T-cell (primary cell): ENCODE measurements at places on chromosomes 4 and X.

- no peak for DNase-seq
Observed at GRCh38 chr4:165877286-165877685, 4.2 kb downstream of the TLL1 start.

- no peaks in the 10 kb centered on the region for H3K36me3 ChIP-seq
- peak overlapping the region; percentile 55 for H3K4me3 ChIP-seq
- H3K27me3 ChIP-seq = no peaks in the 10 kb centered on the region
- no peak for DNase-seq
- peak overlapping the region; percentile 45 for H3K27ac ChIP-seq
Observed at GRCh38 chr4:7068883-7069282, 1.0 kb upstream of the GRPEL1 start.

- no peaks in the 10 kb centered on the region for H3K36me3 ChIP-seq
- H3K4me3 ChIP-seq = no peak overlapping the region
- DNase-seq = no peak
- H3K27ac ChIP-seq = no peak overlapping the region
- H3K4me1 ChIP-seq = no peaks in the 10 kb centered on the region
- no peaks in the 10 kb centered on the region for H3K27me3 ChIP-seq
Observed at GRCh38 chr4:133263104-133263503, 114.0 kb downstream of the PCDH10 start.

- no peak for DNase-seq
- no peaks in the 10 kb centered on the region for H3K36me3 ChIP-seq
- no peak overlapping the region for H3K27ac ChIP-seq
- peaks cover 19% of the 10 kb centered on the region for H3K4me1 ChIP-seq
Observed at GRCh38 chr4:139666735-139667281, 1.2 kb downstream of the MGST2 start.

GRCh38 chrX:41033299-41033698 lies 51.9 kb upstream of the USP9X start:
- no peak overlapping the region for H3K27ac ChIP-seq
- H3K27me3 ChIP-seq = no peaks in the 10 kb centered on the region
- H3K4me1 ChIP-seq = no peaks in the 10 kb centered on the region
- DNase-seq = no peak
- H3K36me3 ChIP-seq = no peaks in the 10 kb centered on the region

GRCh38 chrX:38937400-38937799 lies 136.1 kb downstream of the MID1IP1 start:
- DNase-seq = no peak
- no peak overlapping the region for H3K27ac ChIP-seq
- H3K4me3 ChIP-seq = no peak overlapping the region
- H3K4me1 ChIP-seq = no peaks in the 10 kb centered on the region
- no peaks in the 10 kb centered on the region for H3K36me3 ChIP-seq

GRCh38 chr4:158805635-158806471 lies 37.0 kb downstream of the FNIP2 start:
- H3K4me1 ChIP-seq = peaks cover 16% of the 10 kb centered on the region
- DNase-seq = no peak
- no peak overlapping the region for H3K4me3 ChIP-seq
- no peaks in the 10 kb centered on the region for H3K27me3 ChIP-seq
- H3K27ac ChIP-seq = no peak overlapping the region

DNA sequence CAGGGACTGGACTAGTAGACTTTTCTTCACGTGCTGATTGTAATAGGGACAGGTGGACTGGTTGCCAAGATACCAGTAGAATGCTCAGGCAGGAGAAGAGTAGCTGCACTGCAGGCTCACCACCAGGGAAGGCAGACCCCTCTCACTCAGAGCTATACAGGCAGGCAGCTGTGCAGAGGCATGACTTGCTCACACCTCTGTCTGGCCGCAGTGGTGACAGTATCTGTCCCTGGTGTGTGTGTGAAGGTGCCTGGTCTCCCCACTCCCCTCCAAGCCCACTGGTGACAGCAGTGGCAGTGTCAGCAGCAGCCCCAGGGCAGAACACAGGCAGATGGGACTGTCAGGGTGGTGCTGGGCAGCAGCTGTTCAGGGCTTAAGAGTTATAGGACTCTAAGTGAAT lies 140.7 kb downstream of the RPS6KA6 start:
- DNase-seq = no peak
- no peaks in the 10 kb centered on the region for H3K36me3 ChIP-seq
- H3K27ac ChIP-seq = no peak overlapping the region
- no peaks in the 10 kb centered on the region for H3K27me3 ChIP-seq

- no peak overlapping the region for H3K4me3 ChIP-seq
- DNase-seq = no peak
- H3K36me3 ChIP-seq = no peaks in the 10 kb centered on the region
- no peaks in the 10 kb centered on the region for H3K4me1 ChIP-seq
- H3K27ac ChIP-seq = no peak overlapping the region
- H3K27me3 ChIP-seq = no peaks in the 10 kb centered on the region
Observed at GRCh38 chr4:159224408-159224807, 121.5 kb downstream of the RAPGEF2 start.

GRCh38 chr4:15612136-15612535 lies 43.0 kb downstream of the FBXL5 start:
- no peaks in the 10 kb centered on the region for H3K27me3 ChIP-seq
- H3K4me1 ChIP-seq = no peaks in the 10 kb centered on the region
- peaks cover 17% of the 10 kb centered on the region for H3K36me3 ChIP-seq
- DNase-seq = no peak
- no peak overlapping the region for H3K27ac ChIP-seq

DNA sequence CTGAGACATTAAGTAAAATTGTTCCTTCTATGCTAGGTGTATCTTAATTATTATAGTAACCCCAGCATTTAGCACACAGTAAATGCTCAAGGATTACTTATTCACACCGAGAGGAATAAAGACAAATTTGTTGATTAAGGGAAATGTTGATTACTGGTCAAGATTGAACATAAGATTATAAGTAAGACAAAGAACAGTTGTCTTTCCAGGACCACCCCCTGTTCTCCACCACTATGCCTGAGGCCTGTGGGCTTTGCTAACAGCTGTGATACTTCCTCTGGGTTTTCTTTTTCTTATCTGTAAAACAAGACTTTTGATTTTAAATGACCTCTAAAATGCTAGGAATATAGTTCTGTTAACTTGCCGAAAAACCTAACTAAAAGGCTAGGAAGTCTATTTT lies 128.0 kb downstream of the DCLK2 start:
- no peak overlapping the region for H3K27ac ChIP-seq
- no peak overlapping the region for H3K4me3 ChIP-seq
- no peaks in the 10 kb centered on the region for H3K4me1 ChIP-seq
- H3K27me3 ChIP-seq = no peaks in the 10 kb centered on the region
- no peaks in the 10 kb centered on the region for H3K36me3 ChIP-seq

DNA sequence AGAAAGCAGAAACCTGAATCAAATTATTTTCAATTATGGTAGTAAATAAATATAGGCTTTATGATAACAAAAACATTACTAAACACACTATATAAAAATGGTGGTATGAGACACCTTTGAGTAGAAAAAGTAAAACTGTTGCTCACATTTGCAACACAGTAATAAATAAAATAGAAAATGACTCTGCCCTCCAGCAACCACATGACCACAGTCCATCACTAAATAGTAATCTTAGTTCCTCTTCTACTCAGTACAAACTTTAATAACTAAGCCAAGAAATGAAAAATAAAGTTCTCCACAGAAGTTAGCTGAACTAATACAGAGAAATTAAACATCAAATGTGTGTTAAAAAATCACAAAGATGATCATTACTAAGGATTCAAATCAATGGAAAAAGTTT lies 108.5 kb downstream of the ADGRA3 start:
- no peaks in the 10 kb centered on the region for H3K36me3 ChIP-seq
- H3K4me1 ChIP-seq = no peaks in the 10 kb centered on the region
- H3K27ac ChIP-seq = no peak overlapping the region
- DNase-seq = no peak
- H3K27me3 ChIP-seq = no peaks in the 10 kb centered on the region

DNA sequence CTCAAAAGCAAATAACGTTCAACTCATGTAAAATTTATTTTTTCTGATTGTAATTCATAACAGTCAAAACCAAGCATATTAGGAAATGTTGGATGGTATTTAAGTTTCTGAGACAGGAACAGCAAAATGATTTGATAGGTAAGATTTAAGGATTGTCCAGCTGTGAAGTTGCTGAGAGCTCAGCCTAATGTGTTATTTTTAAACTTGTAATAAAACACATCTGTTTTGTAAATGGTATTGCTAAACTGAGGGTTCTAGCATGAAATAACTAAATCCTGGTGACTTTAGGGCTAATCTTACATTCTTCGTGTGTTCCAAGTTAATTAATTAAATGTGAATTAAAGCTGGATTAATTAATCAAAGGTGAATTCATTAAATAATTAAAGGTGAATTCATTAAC lies 13.3 kb downstream of the TLR10 start:
- no peaks in the 10 kb centered on the region for H3K36me3 ChIP-seq
- H3K4me1 ChIP-seq = no peaks in the 10 kb centered on the region
- H3K4me3 ChIP-seq = no peak overlapping the region

GRCh38 chr4:32768664-32769389 lies 2048.7 kb downstream of the PCDH7 start:
- no peaks in the 10 kb centered on the region for H3K36me3 ChIP-seq
- H3K27ac ChIP-seq = no peak overlapping the region
- no peak for DNase-seq
- H3K4me1 ChIP-seq = no peaks in the 10 kb centered on the region

DNA sequence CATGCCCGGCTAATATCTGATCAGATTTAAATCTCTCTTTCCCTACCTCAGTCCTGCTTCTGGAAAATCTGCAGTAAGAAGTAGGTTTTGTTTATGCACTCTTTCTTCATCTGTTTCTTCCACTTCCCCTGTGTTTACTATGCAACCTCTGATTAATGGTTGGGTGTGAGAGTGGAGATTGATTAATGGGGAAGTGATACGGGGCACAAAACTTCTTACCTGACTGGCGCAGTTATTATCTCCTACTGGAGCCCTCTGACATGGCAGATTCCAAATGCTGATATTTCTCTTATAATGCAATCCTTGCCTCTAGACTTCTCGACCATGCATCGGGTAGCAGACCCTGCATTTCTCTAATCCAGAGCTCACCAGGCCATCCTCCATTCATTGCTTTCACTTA lies 60.2 kb upstream of the HPGD start:
- DNase-seq = no peak
- no peaks in the 10 kb centered on the region for H3K4me1 ChIP-seq
- H3K27me3 ChIP-seq = no peaks in the 10 kb centered on the region
- H3K27ac ChIP-seq = no peak overlapping the region
- no peak overlapping the region for H3K4me3 ChIP-seq
- H3K36me3 ChIP-seq = no peaks in the 10 kb centered on the region

- H3K4me3 ChIP-seq = no peak overlapping the region
- no peaks in the 10 kb centered on the region for H3K27me3 ChIP-seq
- peaks cover 49% of the 10 kb centered on the region for H3K4me1 ChIP-seq
- H3K36me3 ChIP-seq = peaks cover 14% of the 10 kb centered on the region
- no peak for DNase-seq
Observed at GRCh38 chrX:48933757-48934156, 14.9 kb upstream of the PIM2 start.

- DNase-seq = peak; percentile 41
- peaks cover 40% of the 10 kb centered on the region for H3K4me1 ChIP-seq
- H3K36me3 ChIP-seq = no peaks in the 10 kb centered on the region
- no peaks in the 10 kb centered on the region for H3K27me3 ChIP-seq
Observed at GRCh38 chrX:20412871-20413486, 146.3 kb upstream of the RPS6KA3 start.

DNA sequence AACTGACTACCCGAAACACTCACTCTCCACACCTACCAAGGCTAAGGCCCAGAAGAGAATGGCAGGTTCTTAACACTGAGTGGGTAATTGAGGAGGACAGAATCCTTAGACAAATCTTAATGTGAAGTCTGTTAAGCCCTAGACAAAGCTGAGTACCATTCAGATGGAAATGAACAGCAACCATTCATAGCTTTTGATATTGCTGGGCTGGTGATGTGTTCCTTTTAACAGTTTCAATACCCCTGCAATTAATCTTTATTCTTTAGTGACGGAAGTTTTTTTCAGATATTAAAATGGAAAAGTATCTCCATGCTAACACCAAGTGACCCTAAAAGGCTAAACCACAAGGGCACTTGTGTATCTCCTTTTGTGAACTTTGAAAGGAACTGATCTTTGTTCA lies 334.9 kb downstream of the OPHN1 start:
- H3K27me3 ChIP-seq = no peaks in the 10 kb centered on the region
- H3K27ac ChIP-seq = no peak overlapping the region
- no peak overlapping the region for H3K4me3 ChIP-seq
- no peak for DNase-seq

DNA sequence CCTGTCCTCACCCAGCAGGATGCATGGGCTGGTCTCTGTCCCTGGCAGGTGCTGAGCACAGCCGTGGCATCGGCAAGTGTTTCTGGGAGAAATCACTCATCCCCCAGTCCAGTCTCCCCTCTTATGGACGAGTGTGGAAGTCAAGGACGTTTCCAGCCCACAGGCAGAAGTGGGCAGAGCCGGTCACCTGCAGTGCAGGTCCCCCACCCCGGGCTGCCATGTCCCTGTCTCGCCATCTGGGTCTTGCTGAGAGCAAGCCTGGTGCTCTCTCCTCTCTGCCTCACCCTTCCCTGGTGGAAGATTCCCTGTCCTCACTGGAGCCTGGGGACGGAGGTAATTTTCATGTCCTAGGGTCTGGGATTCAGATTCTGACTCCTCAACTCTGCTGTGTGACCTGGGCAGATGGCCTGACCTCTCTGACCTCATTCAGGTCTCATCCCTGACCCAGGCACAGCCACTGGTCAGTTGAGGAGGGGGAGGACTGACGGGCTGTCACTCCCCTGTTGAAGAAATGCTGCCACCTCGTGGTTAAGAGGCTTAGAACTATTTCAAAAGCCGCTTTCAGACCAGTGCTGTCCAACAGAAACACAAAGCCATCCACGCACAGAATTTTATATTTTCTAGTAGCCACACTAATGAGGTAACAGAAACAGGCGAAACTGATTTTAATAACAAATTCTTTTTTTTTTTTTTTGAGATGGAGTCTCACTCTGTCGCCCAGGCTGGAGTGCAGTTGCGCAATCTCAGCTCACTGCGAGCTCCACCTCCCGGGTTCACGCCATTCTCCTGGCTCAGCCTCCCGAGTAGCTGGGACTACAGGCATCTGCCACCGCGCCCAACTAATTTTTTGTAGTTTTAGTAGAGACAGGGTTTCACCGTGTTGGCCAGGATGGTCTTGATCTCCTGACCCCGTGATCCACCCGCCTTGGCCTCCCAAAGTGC lies 1.8 kb downstream of the CPZ start:
- no peak overlapping the region for H3K27ac ChIP-seq
- no peak for DNase-seq
- H3K27me3 ChIP-seq = peaks cover 67% of the 10 kb centered on the region
- no peaks in the 10 kb centered on the region for H3K4me1 ChIP-seq
